Stimulated activated CD8-positive, alpha-beta memory T cell treated with anti-CD3 and anti-CD28 coated beads, Interleukin-15, amount 100 ng/mL, for 48 hours (primary cell): ENCODE measurements at places on chromosomes 1 and 21.
A peak's percentile ranks its signal among the peaks of the same experiment; 100 is the strongest.

DNA sequence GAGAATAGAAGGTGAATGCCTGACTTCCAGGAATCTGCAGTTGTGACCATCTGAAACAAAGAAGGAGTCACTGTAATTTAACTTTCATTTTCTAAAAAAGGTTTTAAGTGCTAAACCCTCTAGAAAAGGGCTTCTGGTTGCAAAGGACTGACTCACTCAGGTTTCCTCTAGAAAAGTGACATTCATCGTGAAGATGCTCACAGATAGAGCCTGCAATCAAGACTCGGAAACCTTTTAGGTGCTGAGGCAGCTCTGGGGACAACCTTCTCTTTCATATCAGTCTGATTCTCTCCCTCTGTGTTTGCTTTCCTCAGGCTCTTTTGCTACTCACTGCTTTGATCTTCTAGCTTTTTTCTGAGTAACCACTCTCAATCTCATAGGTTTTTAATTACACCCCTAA, 8.2 kb downstream of the BCL9 start:
- no peak for DNase-seq

DNA sequence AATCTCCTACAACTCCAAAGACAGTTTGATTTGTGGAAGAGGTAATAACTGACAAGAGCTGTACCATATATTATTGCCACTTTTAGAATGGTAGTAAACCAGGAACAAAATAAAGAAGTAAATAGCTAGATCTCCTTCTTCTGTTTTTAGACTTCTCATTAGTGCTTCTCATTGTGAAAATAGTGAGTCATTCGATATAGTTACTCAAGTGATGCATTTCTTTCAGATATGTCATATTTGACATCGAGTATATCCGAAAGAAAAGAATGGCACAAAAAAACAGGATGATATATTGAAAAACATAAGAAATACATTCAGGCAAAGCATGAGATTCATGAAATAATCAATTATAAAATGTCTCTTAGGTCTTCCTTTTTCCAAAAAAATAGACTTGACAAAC, 1346.1 kb downstream of the BRINP3 start:
- no peak for DNase-seq

- DNase-seq: no peak
Measured at GRCh38 chr1:4010814-4011605, 110.9 kb upstream of the C1orf174 start.

DNA sequence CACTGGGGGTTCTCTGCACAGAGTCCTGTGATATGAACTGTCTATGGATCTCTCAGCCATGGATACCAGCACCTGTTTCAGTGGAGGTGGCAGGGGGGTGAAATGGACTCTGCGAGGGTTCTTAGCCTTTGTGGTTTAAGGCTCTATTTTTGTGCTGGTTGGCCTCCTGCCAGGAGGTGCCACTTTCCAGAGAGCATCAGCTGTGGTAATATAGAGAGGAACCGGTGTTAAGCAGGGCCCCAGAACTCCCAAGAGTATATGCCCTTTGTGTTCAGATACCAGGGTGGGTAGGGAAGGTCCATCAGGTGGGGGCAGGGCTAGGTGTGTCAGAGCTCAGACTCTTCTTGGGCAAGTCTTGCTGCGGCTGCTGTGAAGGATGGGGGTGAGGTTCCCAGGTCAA, 330.0 kb upstream of the PLD5 start:
- DNase-seq: no peak

GRCh38 chr1:198686069-198686728, 47.4 kb downstream of the PTPRC start:
- DNase-seq: no peak

- no peak for DNase-seq
Measured at GRCh38 chr1:229636042-229636441, 10.0 kb downstream of the URB2 start.

DNA sequence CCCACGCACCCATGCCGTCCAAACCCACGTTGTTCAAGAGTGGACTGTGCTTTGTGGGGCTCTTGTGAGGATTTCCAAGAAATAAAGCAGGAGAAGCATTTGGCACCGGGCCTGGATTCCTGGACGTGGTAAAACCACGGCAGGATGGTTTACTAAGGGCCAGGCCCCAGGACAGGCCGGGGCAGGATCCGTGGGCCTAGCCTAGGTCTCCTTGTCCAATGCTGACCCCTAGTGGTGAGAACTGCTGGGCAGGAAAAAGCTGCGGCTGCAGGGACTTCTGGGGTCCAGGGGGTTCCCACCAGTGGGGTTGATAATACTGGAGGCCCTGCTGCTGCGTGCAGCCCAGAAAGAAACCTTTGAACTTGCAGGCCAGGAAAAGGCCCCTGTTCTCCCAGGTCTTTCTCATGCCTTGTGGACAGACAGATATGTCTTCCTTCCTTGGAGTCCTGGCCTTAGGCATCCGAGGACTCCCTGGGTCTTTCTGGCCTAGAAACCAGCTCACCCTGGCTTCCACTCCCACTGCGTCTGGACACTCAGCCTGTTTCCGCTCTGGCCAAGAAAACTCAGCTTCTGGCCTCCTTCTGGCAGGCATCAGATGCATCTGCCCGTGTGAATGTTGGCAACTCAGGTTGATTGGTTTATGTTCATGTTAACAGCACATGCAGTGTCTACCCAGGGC, 106.9 kb upstream of the TMEM51 start:
- peak; percentile 19 for DNase-seq

GRCh38 chr1:87044840-87045239, 130.4 kb downstream of the HS2ST1 start:
- DNase-seq: no peak

- no peak for DNase-seq
Measured at GRCh38 chr1:233268389-233269022, 27.0 kb downstream of the PCNX2 start.

- DNase-seq: no peak
Measured at GRCh38 chr21:24514081-24514733, 1093.1 kb downstream of the MRPL39 start.

- DNase-seq: no peak
Measured at GRCh38 chr1:160891474-160891873, 6.5 kb upstream of the ITLN1 start.

- DNase-seq: no peak
Measured at GRCh38 chr1:9233241-9233941, 1.2 kb upstream of the H6PD start.

DNA sequence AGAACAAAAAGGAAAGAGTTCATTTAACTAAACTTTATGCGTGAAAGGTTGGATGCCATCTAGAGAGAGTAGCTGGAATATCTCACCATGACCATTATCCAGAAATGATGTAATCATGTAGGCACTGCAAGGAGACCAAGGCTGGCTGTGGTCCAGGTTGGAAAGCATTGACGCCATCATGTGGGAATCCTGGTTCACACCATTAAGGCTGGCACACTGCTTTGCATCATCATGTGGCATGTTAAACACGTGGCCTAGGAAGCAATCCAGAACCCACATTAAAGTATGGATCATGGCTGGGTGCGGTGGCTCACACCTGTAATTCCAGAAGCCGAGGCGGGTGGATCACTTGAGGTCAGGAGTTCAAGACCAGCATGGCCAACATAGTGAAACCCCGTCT, 4.3 kb downstream of the ADAMTS1 start:
- no peak for DNase-seq

DNA sequence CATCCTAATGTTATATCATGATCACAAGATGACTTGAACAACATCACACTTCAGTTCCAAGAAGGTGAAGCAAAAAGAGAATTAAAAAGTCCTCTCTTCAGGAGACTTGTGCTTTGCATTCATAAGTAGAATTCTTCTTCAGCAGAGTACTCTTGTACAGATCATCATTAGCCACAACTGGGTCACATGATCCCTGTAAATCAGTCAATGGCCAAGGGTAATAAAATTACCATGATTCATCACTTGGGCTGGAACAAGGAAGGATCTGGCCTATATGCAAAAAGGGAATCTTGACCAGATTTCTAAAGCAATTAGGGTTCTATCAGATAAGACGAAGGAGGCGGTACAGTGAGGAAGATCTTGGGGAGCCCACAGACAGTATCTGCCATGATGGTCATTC, 458.0 kb upstream of the DEPDC1 start:
- DNase-seq: no peak
